GM19239 (cell line): ENCODE measurements at places on chromosomes 16 and 17.

GRCh38 chr16:67664258-67664657, 2.3 kb downstream of the ENKD1 start:
- DNase-seq, result no peak

GRCh38 chr16:84680165-84680842, 19.5 kb upstream of the USP10 start:
- DNase-seq, result no peak

DNA sequence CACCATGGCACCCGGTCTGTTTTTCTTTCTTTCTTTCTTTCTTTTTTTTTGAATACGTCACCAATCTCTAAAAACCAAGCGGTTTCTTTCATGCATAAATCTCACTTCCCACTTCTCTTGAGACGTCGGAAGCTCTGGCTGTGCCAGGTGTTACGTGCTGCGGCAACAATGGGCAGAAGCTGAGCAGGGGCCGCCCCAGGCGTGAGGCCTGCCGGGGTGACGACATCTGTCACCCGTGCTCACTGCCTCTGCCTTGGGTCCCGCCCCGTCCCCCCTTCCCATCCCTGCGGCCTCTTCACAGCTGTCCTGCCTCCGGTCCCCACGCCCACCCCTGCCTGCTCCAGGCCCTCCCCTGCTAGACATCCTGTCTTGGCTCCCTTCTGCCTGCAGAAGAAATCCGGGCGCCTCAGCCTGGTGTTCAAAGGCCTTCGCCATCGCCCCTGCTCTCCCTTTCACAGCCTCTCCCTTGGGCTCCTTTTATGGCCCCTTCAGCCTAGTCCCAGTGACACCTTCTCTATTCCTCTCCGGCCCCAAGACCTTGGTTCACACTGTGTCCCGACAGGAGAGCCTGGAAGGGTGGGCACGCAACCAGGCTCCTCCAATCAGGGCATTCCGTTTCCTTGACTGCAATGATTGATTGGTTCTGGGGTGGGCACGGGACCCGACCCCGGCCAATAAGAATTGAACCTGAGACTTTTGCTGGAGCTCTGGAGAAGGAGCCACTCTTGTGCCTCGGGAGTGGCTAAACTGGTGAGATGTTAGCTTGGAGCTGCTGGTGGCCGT, 4.8 kb downstream of the P2RX1 start:
- peak; percentile 65 for DNase-seq

DNA sequence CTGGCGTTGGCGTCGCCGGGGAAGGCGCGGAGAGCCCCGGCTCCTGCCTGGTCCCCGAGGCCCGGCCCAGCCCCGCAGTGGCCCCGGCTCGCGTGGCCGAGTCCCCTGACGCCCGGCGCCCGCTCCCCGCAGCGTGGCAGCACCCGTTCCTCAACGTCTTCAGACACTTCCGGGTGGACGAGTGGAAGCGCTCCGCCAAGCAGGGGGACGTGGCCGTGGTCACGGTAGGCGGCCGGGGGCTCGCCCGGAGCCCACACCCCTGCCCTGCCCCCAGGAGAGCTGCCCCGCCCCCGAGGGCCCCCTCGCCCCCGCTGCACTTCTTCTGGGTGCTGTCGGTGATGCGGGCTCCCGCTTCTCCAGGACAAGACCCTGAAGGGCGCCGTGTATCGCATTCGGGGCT, 466 bp downstream of the WDR90 start:
- peak; percentile 65 for DNase-seq

- DNase-seq, result no peak
Observed at GRCh38 chr17:8192070-8192815, 2.3 kb upstream of the BORCS6 start.

DNA sequence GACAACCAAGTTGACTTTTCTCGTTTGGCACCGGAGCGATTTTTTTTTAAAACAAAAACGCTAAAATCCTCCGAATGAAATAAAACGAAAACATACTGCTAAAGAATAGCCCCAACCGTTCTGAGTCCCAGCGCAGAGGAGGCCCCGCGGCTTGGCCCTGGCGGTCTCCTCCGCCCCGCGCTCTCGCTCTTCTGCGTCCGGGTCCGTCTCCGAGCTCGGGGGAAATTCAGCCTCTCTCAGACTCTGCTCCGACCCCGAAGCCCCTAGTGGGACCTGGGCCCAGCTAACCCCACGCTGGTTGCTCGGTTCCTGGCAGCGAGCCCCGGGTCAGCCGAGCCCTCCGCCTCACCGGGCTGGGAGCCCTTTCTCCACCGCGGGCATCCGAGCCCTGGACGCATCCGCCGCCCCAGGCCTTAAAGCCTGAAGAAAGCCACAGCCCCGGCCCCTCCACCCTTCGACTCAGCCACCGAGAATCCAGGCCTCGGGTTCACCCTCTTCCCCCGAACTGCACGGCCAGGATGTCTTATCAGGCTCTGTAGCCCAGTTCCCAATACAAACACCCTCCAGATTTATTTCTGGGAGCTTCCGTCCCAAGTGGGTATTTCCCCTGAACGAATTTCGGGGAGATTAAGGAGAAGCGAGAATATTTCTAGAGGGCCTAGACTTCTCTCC, 1.2 kb downstream of the TBX2 start:
- no peak for DNase-seq

DNA sequence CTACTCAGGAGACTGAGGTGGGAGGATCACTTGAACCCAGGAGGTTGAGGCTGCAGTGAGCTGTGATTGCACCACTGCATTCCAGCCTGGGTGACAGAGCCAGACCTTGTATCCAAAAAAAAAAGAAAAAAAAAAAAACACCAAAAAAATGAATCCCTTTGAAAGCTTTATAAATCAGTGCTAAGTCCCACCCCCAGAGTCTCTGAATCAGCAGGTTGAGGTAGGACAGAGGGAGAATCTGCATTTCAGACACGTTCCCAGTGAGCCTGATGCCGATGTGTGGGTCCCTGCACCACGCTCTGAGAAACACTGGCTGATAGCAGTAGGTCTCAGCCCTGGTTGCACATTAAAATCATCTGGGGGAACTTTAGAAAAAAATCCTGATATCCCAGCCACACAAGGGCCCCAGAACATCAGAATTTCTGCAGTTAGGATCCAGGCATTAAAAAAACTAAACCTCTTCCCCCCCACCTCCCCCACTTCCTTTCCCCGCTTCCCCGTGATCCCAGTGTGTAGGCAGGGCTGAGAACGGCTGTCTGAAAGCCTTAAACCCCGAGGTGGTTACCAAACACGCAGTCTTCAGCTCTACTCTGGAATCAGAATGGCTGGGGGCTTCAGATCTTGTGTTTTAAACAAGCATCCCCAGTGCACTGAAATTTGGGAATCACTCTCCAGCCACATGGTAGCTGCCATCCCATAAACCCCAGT, 27.3 kb upstream of the GPRC5B start:
- DNase-seq, result no peak

GRCh38 chr16:78298986-78299385, 199.5 kb downstream of the WWOX start:
- no peak for DNase-seq

DNA sequence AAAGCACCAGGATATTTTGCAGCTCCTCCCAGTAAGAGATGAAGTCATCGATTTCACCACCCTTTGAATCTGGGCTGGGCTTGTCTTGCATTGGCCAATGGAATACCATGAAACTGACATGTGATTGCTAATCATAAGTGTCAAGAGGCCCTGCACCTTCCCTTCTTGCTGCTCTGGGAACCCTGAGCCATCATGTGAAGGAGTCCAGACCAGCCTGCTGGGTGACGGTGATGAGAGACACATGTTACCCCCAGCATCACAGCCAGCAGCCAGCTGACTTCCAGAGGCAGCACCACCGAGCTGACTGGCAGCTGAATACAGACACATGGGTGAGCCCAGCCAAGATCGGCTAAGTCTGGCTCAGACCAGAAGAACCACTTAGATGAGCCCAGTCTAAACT, 43.6 kb upstream of the CACNG4 start:
- no peak for DNase-seq

GRCh38 chr16:50800074-50800473, 58.2 kb downstream of the CYLD start:
- DNase-seq, result no peak

DNA sequence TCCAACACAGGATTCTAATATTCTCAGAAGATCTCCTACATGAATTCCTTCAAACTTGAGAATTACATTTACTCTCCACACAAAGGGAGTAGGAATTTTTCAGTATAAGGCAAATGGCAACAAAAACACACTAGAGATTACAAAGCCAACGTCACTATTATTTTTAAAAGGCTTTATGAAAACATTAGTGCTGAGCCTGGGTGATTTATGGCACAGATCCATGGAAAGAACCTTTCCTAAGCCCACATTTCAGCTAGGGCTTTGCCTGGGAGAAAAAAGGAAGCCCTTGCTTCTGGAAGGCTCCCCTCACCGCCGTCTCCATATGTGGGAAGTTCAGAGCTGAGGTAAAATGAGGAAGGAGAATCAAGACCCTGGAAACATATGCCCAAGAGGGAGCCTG, 499.4 kb upstream of the HSBP1 start:
- DNase-seq, result no peak

DNA sequence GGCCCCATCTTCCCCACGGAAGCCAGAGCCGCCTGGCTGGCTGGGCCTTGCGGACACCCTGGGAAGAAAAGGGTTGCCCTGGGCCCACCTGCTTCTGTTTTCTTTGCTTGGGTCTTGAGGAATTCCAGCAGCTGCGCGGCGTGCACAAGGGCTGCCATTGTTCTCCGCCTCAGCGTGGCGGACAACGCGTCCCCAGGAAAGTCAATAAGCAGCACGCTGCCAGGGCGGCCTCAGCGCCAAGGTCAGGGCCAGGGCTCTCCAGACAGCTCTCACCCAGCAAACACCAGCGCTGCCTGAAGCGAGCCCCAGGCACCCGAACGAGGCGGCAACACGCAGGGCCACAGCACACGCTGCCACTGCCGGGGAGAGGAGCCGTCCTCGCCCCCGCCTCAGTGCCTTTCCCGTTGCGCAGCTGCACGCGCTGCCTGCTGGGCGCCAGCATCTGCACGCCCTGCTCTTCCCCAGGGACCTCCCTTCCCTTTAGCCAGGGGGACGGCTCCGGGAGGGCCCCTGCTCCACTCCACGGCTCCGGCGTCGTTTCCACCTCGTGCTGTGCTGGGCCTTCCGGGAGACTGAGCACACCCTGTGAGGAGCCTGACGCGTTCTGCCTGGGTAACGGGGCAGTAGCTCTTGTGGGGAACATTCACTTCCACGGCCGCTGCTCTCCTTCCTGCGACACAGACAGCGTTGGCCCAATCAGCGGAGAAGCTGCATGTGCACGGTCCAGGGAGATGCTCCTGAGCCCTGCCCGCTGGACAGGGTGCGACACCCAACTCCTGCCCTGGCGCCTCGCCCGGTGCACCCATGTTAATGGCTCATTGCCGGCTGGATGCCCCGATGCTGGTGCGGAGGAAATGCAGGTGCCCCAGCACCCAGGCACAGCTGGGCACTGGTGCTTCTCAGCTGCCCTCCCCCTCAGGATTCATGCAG, 57.8 kb downstream of the LMF1 start:
- DNase-seq, result no peak

GRCh38 chr17:78375401-78376151, 2.9 kb upstream of the PGS1 start:
- DNase-seq, result no peak

GRCh38 chr16:31129568-31130335, 5.8 kb downstream of the PRSS8 start:
- DNase-seq, result no peak

- no peak for DNase-seq
Observed at GRCh38 chr17:8707332-8708024, 37.2 kb downstream of the CCDC42 start.

DNA sequence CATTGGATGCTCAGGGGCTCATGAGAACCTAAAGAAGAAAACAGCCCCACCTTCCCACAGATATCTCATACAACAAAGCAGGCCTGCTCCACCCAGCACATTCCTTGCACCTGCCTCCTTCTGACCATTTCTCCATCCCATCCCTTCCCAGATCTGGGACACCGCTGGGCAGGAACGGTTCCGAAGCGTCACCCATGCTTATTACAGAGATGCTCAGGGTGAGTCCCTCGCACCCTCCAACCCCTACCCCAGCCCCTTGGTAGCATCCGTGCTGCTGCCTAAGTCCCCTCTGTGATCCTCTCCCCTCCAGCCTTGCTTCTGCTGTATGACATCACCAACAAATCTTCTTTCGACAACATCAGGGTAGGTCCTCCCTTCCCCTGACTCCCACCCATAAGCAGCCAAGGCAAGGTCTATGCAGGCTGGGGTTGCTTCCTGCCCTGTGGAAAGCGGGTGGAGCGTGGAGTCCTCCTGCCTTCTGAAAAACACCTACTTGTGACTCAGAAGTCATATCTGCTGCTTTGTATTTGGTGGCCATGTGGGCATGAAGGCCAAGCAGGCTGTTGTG, 5.4 kb upstream of the NHERF1 start:
- no peak for DNase-seq

DNA sequence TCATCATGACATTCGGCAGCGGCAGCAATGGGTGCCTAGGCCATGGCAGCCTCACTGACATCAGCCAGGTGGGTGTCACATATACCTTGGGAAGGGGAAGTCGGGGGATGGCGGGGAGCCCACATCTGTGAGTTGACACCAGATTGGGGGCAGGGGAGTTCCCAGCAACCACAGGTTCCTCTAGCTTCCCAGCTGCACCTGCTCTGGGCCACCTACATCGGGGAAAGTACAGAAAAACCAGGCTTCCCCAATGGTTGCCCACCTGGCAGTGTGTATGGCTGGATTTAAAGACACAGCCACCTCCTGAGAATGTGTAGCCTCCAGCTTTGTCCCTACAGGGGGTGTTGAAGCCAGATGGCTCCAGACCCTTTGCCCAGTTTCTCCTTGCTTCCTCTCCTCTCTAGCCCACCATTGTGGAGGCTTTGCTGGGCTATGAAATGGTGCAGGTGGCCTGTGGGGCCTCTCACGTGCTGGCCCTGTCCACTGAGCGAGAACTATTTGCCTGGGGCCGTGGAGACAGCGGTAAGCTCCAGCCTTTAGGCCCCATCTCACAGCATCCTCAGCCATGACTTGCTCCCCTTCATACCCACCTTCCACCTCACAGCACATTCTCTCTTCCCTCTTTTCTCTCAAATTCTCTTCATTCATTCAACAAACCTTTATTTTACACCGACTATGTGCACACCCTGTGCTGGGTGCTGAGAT, 5.0 kb upstream of the TRAF4 start:
- no peak for DNase-seq

GRCh38 chr17:74130841-74131240, 72.6 kb upstream of the RPL38 start:
- no peak for DNase-seq

DNA sequence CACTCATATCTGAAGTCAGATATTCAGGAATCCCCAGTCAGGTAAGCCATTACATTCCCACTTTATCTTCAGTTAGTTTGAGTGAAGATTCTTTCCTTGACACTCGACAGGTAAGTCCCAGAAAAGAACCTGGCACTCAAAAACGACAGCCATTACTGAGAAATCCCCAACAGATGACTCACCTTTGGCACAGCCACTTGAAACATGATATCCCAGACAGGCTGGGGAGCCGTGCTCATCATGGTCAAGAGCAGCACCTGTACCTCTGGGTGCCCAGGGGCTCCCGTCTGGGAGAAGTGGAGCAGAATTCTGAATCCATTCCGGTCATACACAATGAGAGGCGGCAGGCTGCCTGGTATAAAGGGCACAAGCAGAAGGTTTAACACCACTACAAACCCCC, 16.8 kb upstream of the COG7 start:
- no peak for DNase-seq

DNA sequence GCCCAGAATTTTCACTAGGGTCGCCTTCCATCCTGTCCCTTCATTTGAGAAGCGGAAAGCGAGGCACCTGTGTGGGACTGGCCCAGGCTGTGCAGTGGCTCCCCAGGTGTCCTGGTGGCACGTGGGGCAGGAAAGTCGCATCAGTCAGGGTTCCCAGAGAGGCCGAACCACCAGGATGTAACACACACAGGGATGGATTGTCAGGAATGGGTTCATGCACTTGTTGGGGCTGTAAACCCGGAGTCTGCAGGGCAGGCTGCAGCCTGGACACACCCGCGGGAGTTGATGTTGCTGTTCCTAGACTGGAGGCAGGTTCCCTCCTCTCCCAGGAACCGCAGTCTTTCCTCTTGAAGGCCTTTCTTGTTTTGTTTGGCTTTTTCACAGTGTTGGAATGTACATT, 30.7 kb upstream of the RPTOR start:
- no peak for DNase-seq
